ENCODE measurements at places on chromosomes 3 and 15.

DNA sequence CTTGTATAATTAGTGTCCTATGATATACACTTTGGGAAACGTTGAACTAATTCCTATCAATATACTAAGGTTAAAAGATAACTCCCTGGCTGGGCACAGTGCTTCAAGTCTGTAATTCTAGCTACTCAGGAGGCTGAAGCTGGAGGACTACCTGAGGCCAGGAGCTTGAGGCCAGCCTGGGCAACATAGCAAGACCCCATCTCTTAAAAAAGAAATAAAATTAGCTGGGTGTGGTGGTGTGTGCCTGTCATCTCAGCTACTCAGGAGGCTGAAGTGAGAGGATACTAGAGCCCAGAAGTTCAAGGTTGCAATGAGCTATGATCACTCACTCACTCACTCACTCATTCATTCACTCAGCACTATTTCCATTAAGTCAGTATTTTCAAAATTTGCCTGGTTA lies 55.2 kb downstream of the SLC12A6 start:
- H3K27ac ChIP-seq, result no peak overlapping the region
- H3K4me3 ChIP-seq, result no peak overlapping the region
- no peaks in the 10 kb centered on the region for H3K27me3 ChIP-seq

DNA sequence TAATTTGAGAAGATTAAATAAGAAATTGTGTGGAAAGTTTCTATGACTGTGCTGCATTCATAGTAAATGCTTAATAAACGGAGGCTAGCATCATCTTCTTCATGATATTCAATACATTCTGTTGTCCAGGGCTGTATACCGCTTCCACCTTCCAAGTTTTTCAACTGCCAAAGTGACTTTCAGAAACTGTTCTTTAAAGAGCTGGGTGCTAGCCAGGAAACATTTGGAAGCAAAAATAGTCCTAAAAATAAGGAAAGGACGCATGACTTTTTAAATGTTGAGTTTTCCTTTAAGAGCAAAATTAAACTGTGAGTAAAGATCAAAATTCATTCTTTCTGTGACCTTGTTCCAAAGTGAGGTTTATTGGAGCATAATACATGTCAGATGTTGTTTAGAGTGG lies 9.4 kb upstream of the ERC2 start:
- H3K4me3 ChIP-seq, result no peak overlapping the region
- H3K36me3 ChIP-seq, result no peaks in the 10 kb centered on the region

DNA sequence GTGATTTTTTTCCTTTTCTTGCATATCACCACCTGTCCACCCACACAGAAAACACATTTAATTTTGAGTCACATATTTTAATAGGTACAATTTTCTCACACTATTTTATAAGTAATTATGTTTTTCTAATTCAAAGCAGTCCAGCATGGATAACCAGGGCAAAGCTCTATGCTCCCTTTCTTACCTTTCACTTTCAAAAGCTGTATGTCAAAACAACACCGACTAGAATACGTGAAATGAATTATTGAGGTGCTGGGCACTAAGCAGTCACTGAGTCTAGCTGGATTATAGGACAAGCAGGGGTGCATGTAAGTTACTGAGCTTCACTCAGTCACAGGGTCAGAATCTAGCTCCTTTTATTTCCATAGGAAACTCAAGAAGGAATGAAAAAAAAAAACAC lies 60.6 kb downstream of the LSAMP start:
- no peak overlapping the region for H3K4me3 ChIP-seq
- DNase-seq, result no peak
- no peak overlapping the region for H3K27ac ChIP-seq
- H3K4me1 ChIP-seq, result no peaks in the 10 kb centered on the region

GRCh38 chr15:70212963-70213315 lies 115.2 kb upstream of the TLE3 start:
- no peaks in the 10 kb centered on the region for H3K4me1 ChIP-seq
- no peaks in the 10 kb centered on the region for H3K27me3 ChIP-seq
- no peak overlapping the region for H3K27ac ChIP-seq
- no peak for DNase-seq

DNA sequence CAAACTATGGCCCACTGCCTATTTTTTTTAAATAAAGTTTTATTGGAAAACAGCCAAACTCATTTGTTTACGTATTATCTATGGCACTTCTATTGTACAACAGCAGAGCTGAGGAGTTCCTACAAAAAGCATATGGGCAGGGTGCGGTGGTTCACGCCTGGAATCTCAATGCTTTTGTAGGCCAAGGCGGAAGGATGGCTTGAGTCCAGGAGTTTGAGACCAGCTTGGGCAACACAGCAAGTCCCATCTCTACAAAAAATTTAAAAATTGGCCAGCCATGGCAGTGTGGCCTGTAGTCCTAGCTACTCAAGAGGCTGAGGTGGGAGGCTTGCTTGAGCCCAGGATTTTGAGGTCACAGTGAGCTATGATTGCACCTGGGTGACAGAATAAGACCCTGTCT lies 142.3 kb downstream of the RORA start:
- H3K27me3 ChIP-seq, result no peaks in the 10 kb centered on the region
- peaks cover 2% of the 10 kb centered on the region for H3K4me1 ChIP-seq
- H3K27ac ChIP-seq, result no peak overlapping the region
- H3K4me3 ChIP-seq, result no peak overlapping the region
- H3K36me3 ChIP-seq, result no peaks in the 10 kb centered on the region

DNA sequence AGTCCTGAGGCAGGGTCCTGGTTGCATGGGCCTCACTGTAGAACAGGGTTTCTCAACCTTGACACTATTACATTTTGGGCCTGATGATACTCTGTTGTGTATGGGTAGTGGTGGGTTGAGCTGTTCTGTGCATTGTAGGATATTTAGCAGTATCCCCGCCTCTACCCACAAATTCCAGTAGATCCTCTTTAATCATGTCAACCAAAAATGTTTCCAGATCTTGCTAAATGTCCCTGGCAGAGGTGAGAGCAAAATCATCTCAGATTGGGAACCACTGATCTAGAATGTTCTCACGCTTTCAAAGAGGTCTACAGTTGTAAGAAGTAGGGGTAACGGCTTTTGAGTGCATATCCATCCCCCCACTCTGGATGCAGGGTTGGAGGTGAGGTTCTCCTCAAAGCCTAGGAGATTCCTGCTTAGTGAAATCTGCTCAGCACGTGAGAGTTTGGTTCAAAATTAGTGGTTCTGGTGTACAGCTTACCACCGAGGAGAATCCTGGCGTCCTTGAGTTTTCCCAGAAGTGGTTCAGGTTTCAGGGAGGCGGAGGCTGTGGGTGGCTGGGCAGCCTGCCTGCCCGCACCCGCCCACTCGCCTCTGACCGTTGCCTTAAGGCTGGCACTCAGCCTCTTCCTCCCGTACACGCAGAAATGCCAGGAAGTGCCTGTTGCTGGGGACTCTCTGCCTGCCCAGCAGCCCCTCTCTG lies 5.3 kb downstream of the ACVR2B start:
- peak; percentile 72 for DNase-seq
- peak overlapping the region; percentile 81 for H3K27ac ChIP-seq
- H3K27me3 ChIP-seq, result no peaks in the 10 kb centered on the region

- H3K36me3 ChIP-seq, result no peaks in the 10 kb centered on the region
- no peak overlapping the region for H3K4me3 ChIP-seq
- H3K27me3 ChIP-seq, result no peaks in the 10 kb centered on the region
- no peaks in the 10 kb centered on the region for H3K4me1 ChIP-seq
Observed at GRCh38 chr3:175410251-175410650, 551.1 kb downstream of the NAALADL2 start.

DNA sequence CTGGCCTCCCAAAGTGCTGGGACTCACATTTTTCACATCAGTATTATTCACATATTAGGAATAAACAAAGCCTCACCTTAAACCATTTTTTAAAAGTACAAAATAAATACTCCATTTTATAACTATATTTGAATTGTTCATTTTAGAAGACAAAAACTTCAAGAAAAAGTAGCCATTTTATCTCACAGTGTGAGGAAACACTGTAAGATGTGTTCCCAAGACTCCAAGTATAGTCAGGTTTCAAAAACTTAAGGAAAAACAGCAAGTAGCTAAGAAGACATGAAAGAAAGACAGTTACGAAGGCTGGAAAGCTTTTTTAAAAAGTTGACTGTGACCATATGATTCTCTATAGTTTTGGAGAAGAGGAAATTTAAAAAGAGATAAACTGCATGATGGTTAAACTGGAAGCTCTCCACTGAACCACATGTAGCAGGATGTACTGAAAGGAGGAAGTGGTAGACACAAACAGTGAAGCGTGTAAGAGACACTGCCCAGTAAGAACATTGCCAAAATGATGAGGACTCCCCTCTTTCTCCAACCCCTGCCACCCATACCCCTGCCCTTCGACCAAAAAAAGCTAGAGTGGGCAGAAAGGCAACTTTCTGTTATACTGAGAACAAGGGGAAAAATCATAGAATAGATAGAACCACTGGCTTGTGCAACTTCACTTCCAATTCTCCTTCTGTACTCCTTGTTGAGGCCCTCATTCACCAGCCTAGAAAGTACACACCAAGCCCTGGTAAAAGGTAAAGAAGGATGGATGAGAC lies 6.2 kb upstream of the TMF1 start:
- H3K4me1 ChIP-seq, result no peaks in the 10 kb centered on the region
- no peaks in the 10 kb centered on the region for H3K36me3 ChIP-seq
- H3K27me3 ChIP-seq, result no peaks in the 10 kb centered on the region
- DNase-seq, result no peak
- no peak overlapping the region for H3K27ac ChIP-seq

DNA sequence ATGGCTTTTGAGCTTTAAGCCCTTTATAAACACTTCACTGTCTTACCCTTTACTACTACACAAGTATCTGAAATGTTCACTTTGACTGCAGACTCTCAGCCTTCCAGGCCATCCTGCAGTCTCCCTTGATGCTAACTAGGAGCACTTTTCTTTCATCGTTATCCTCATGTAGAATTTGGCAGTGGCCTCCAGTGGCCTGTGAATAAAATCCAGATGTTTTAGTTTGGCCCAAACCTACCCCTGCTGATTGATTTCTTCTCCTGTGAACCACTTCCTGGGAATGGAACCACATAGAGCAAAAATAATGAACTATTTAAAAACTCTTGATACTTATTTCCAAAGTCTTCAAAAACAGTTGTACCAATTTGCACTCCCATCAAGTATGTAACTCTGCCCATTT lies 271.9 kb downstream of the FEZF2 start:
- H3K27ac ChIP-seq, result no peak overlapping the region
- no peak for DNase-seq
- H3K4me3 ChIP-seq, result no peak overlapping the region
- H3K4me1 ChIP-seq, result peaks cover 6% of the 10 kb centered on the region
- no peaks in the 10 kb centered on the region for H3K27me3 ChIP-seq
- H3K36me3 ChIP-seq, result no peaks in the 10 kb centered on the region

- DNase-seq, result no peak
- H3K4me3 ChIP-seq, result no peak overlapping the region
- no peaks in the 10 kb centered on the region for H3K27me3 ChIP-seq
- no peaks in the 10 kb centered on the region for H3K4me1 ChIP-seq
Observed at GRCh38 chr3:155015776-155016436, 64.2 kb upstream of the MME start.

GRCh38 chr15:86506401-86506800 lies 426.7 kb downstream of the AGBL1 start:
- no peaks in the 10 kb centered on the region for H3K36me3 ChIP-seq
- no peak for DNase-seq
- no peaks in the 10 kb centered on the region for H3K27me3 ChIP-seq
- no peak overlapping the region for H3K4me3 ChIP-seq

DNA sequence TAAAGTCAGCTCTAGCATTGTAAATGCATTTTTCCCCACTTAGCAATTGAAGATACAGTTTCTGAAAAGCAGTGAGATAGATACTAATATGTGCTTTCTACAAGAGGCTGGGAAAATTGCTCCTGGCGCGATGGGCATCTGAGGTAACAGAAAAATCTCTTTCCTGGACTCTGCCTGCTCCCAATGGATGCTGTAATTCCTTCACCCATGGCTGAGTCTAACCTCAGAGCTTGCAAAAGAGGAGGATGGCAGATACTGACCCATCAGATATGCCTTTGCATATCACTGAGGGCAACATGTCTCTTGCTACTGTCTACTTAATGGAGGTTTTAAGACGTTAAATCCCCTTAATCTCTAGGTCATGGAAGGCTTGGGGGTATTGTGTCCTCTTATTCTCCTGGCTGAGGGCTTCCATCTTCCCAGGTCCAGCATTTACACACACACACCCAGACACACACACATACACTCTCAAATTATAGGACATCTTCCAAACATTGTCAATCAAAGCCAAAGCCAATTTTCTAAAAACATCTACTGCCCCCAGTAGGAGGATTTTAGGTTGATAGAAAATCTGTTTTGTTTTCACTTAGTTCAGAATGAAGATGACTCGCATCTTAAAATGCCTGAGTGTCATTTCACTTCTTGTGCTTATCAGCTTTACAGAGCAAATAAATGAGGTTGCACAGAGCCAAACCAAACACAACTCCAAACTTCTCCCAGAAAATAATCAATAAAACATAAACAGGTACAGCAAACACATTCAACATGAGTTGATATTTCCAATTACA lies 2.4 kb downstream of the TRPM1 start:
- H3K27ac ChIP-seq, result no peak overlapping the region
- no peaks in the 10 kb centered on the region for H3K4me1 ChIP-seq
- no peaks in the 10 kb centered on the region for H3K36me3 ChIP-seq
- no peak overlapping the region for H3K4me3 ChIP-seq
- H3K27me3 ChIP-seq, result no peaks in the 10 kb centered on the region
- DNase-seq, result no peak

- no peak for DNase-seq
- no peaks in the 10 kb centered on the region for H3K4me1 ChIP-seq
- no peak overlapping the region for H3K4me3 ChIP-seq
- no peak overlapping the region for H3K27ac ChIP-seq
Observed at GRCh38 chr3:52357151-52358080, 41.3 kb downstream of the DNAH1 start.

DNA sequence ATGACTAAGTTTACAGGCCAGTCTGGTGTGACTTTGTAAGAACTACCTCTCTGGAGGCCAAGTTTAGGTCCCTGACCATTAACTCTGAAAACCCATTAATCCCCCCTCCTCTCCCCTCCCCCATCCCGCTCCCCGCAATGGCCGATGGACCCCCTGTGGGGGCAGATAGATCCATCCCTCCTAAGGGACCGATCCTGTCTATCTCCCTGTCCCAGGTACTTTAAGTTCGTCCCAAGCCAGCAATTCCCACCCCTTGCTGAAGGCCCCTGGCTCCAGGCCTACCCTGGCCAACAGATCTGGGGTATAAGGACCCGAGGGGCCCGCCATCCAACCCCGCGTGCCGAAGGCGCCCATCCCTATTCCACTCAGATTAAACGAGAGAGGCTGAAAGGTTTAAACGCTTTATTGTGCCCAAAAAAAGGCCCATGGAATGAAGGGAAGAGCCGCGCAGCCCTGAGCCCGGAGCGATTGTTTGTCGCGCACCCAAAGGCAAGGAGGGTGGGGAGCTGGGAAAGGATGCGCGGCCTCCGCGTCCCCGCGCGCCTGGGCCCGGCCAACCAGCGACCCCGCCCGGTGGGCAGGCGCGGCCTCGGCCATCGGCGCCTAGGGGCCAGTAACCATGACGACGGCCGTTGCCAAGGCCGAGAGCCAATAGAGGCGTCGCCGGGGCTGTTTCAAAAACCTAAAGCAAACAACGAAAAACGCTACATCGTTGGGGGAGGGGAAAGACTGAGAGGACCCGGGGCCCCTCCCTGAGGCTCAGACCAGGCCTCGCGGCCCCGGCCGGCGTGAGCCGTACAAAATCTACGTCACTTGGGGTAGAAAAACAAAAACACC lies 35.9 kb downstream of the HMCES start:
- DNase-seq, result peak; percentile 94
- peaks cover 8% of the 10 kb centered on the region for H3K4me1 ChIP-seq
- no peaks in the 10 kb centered on the region for H3K27me3 ChIP-seq
- H3K36me3 ChIP-seq, result no peaks in the 10 kb centered on the region
- H3K27ac ChIP-seq, result peak overlapping the region; percentile 87
- peak overlapping the region; percentile 63 for H3K4me3 ChIP-seq

- no peak for DNase-seq
- H3K27ac ChIP-seq, result no peak overlapping the region
- H3K36me3 ChIP-seq, result no peaks in the 10 kb centered on the region
- H3K4me1 ChIP-seq, result no peaks in the 10 kb centered on the region
- no peaks in the 10 kb centered on the region for H3K27me3 ChIP-seq
Observed at GRCh38 chr3:151197981-151198767, 4.8 kb downstream of the GPR171 start.
